ENCODE measurements at places on chromosomes 5 and 9. TPM values are rescaled to one million over a fixed set of nuclear protein-coding genes. Genes with fewer than 3 reads are reported as not detected.

DNA sequence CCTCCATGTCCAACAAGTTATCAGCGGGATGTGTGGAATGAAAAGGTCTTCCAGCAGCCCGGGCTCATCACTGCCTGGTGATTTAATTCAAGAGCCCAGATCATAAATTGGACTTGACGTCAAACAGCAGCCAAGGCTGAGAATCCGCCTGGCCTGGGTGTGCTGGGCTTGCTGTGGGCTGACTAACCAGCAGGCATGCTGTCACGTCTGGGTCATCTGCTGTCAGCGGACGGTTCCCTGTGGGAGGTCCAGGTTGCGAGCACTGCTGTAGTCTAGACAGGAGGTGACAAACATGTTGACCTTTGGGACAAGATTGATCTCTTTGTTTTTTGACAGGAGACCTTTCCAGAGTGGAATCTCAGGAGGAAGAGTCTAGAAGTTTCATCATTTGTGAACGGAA is 289.7 kb downstream of the OSTF1 start:
- no peak for DNase-seq
- no peaks in the 10 kb centered on the region for H3K36me3 ChIP-seq
- no peak overlapping the region for H3K27ac ChIP-seq
- no peak overlapping the region for H3K4me3 ChIP-seq

BHMT2 gene
- 0.16 TPM for polyA plus RNA-seq

GRCh38 chr5:123700624-123701287 is 188.8 kb downstream of the CSNK1G3 start:
- H3K36me3 ChIP-seq, result no peaks in the 10 kb centered on the region
- no peaks in the 10 kb centered on the region for H3K27me3 ChIP-seq
- no peak overlapping the region for H3K4me3 ChIP-seq
- H3K4me1 ChIP-seq, result peaks cover 12% of the 10 kb centered on the region

DNA sequence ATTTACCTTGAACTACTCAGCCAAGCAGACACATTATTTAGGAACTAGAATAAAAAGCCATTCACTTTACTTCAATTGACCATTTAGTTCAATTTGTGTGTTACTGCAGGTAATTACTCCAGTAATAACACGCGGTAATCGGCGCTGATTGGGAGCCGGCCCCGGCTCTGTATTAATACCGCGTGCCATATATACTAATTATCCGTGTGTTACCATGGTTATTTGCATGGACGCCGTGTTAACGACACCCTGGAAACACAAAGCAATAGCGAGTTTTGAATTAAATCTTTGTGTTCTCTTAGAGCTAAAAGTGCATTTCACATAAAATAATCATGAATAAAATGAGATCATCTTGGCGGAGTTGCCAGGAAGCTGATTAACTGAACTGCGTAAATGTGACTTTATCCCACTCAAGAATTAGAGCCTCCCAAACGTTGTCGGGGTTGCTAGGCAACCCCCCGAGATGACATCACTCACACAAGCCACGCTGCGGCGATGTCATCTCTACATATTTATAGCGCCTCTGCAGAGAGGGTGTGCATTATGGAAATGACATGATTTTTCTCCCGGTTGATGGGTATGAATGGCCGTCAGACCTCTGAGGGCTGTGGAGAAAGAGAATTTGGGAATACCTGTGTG is 41.4 kb upstream of the RNU6ATAC start:
- H3K27ac ChIP-seq, result no peak overlapping the region
- H3K4me1 ChIP-seq, result peaks cover 2% of the 10 kb centered on the region
- no peaks in the 10 kb centered on the region for H3K36me3 ChIP-seq
- no peak overlapping the region for H3K4me3 ChIP-seq
- peaks cover 9% of the 10 kb centered on the region for H3K27me3 ChIP-seq

DNA sequence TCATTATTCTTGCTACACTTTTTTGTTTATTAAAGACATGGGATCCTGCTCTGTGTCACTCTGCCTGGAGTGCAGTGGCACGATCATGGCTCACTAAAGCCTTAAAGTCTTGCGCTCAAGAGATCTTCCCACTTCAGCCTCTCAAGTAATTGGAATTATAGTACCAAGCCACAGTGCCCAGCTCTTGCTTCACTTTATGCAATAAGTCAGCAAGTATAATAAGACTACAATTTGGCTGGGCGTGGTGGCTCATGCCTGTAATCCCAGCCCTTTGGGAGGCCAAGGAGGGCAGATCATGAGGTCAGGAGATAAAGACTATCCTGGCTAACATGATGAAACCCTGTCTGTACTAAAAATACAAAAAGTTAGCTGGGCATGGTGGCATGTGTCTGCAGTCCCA is 5.9 kb downstream of the C9orf153 start:
- no peak overlapping the region for H3K27ac ChIP-seq
- H3K4me3 ChIP-seq, result no peak overlapping the region
- no peaks in the 10 kb centered on the region for H3K36me3 ChIP-seq
- no peak for DNase-seq
- no peaks in the 10 kb centered on the region for H3K27me3 ChIP-seq

GRCh38 chr9:87792831-87793288 is 66.9 kb downstream of the CTSL start:
- H3K27me3 ChIP-seq, result no peaks in the 10 kb centered on the region
- peak overlapping the region; percentile 5 for H3K27ac ChIP-seq
- peaks cover 8% of the 10 kb centered on the region for H3K4me1 ChIP-seq
- H3K4me3 ChIP-seq, result no peak overlapping the region
- peak; percentile 43 for DNase-seq
- no peaks in the 10 kb centered on the region for H3K36me3 ChIP-seq

- peak overlapping the region; percentile 94 for H3K27ac ChIP-seq
Measured at GRCh38 chr9:91193658-91194391, 167.9 kb downstream of the AUH start.

TEK gene
- polyA plus RNA-seq, result 4.9 TPM

SHOC1 gene
- 0.03 TPM for polyA plus RNA-seq

OTP gene
- polyA plus RNA-seq, result not detected

GRCh38 chr5:360257-361027 is 38.9 kb downstream of the AHRR start:
- H3K36me3 ChIP-seq, result peaks cover 51% of the 10 kb centered on the region
- H3K27me3 ChIP-seq, result no peaks in the 10 kb centered on the region
- no peak overlapping the region for H3K4me3 ChIP-seq
- no peak for DNase-seq
- no peak overlapping the region for H3K27ac ChIP-seq

ERBIN gene
- polyA plus RNA-seq, result 25.8 TPM

DNAH5 gene
- 1.7 TPM for polyA plus RNA-seq

DNA sequence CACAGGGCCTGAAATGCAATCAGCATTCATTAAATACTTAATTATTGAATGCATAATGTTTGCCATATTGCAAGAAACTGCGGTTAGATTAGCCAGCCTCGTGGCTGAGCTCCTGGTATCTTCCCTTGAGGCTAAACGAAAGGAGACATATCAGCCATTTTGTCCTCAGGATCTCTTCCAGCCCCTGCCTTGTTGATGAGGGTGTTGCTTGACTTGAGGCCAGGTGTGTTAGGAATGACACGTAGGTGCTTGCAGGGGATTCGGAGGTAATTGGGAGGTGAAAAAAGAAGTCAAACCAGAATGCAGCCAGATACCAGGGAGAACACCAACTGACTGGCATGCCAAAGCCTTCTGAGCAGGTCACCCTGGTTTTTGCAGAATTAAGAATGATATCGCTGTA is 12.5 kb downstream of the SH3RF2 start:
- H3K4me1 ChIP-seq, result peaks cover 3% of the 10 kb centered on the region
- H3K36me3 ChIP-seq, result no peaks in the 10 kb centered on the region
- DNase-seq, result no peak

ABCA2 gene
- 46.0 TPM for polyA plus RNA-seq

FAXDC2 gene
- 8.9 TPM for polyA plus RNA-seq

TCERG1 gene
- 49.0 TPM for polyA plus RNA-seq

- no peak overlapping the region for H3K27ac ChIP-seq
- H3K27me3 ChIP-seq, result peaks cover 73% of the 10 kb centered on the region
- H3K36me3 ChIP-seq, result no peaks in the 10 kb centered on the region
- no peaks in the 10 kb centered on the region for H3K4me1 ChIP-seq
- peak overlapping the region; percentile 51 for H3K4me3 ChIP-seq
- no peak for DNase-seq
Measured at GRCh38 chr5:77210964-77211690, 647 bp downstream of the PDE8B start.

DNA sequence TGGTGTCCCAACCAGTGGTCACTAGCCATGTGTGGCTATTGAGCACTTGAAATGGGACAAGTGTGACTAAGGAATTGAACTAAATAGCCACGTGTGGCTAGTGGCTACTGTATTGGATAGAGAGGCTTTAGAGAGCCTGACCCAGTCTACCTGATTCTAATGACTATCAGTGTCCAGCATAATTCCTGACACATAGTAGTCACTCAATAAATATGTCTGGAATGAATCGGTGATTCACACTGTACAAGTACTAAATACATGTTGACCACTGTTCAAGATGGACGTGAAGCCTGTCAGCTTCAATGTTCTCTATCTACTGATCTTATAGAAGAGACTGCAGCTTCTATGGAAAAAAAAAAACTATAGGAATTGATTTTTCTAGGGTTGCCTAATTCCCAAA is 57.7 kb upstream of the MAST4 start:
- H3K27me3 ChIP-seq, result no peaks in the 10 kb centered on the region
- no peaks in the 10 kb centered on the region for H3K4me1 ChIP-seq

GRCh38 chr5:41892031-41892430 is 12.1 kb upstream of the RIMOC1 start:
- peaks cover 8% of the 10 kb centered on the region for H3K27me3 ChIP-seq
- H3K36me3 ChIP-seq, result no peaks in the 10 kb centered on the region
- H3K4me3 ChIP-seq, result no peak overlapping the region
- H3K4me1 ChIP-seq, result no peaks in the 10 kb centered on the region
- no peak overlapping the region for H3K27ac ChIP-seq

DNA sequence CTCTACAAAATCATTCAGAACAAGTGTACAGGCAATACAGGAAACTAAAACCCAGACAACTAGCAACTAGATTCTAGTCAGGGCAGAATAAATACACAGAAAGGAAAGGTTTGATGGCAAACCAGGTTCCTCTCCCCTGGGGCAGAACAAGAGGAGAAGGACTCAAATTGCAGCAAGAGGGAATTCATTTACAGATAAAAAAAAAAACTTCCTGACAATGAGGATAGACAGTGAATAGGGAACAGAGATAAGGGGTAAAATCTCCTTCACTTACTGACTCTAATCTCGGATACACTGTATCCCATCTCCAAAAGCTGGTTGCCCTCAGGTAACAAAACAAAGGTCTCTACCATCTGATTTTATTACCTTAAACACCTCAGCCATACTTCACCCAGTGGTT is 244.0 kb downstream of the SEC61B start:
- no peak overlapping the region for H3K4me3 ChIP-seq
- no peak for DNase-seq
- H3K27me3 ChIP-seq, result peaks cover 18% of the 10 kb centered on the region
- no peaks in the 10 kb centered on the region for H3K36me3 ChIP-seq
- no peak overlapping the region for H3K27ac ChIP-seq
- H3K4me1 ChIP-seq, result no peaks in the 10 kb centered on the region

DNA sequence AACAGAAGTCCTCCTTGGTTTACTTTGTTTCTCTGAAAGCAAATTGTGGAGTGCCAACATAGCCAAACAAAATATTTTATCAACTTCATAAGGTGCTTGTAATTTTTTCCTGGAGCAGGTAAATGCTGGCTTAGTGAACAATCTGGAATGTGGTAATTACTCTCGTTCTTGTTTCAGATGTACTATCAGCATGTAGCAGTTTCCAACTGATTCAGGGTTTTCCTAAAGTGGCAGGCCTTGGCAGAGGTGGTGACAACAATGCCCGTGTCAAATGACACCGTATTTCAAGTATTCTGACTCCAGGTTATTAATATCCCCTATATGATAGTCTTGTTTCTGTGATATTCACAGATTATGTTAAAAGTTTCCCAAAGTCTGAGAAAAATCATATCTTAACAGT is 1.2 kb downstream of the C9orf72 start:
- H3K4me3 ChIP-seq, result no peak overlapping the region
- no peaks in the 10 kb centered on the region for H3K36me3 ChIP-seq
- H3K27ac ChIP-seq, result no peak overlapping the region
- H3K27me3 ChIP-seq, result no peaks in the 10 kb centered on the region
- H3K4me1 ChIP-seq, result no peaks in the 10 kb centered on the region
